ENCODE measurements at places on chromosomes 7 and 10.

- no peak for DNase-seq
Measured at GRCh38 chr7:178444-178843, 13.9 kb upstream of the FAM20C start.

DNA sequence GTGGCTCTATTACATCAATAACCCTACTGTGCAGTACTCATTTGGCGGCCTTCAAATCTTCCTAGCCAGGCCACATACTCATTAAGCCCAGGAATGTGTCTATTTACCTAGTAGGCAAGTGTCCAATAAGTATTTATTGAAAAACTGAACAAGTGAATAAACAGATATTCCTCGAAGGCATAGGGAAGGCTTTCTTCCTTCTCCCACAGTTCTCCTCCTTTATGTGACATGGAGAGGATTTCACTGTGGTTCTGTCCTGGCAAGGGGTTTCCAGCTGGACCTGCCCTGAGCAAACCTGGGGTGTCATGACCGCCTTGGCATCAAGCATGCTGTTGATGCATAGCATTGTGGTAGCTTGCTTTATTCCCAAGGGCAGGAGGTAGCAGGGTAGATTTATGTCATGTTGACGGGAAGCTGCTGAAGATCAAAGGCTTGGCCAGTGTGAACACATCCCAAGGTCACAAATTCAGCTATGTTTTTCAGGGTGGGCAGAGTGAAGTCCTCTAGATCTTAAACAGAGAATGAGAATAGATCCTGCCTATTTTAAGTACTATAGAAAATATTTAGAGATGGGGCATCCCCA lies 195.1 kb downstream of the INHBA start:
- DNase-seq: no peak

GRCh38 chr10:60212195-60212594 lies 177.5 kb downstream of the ANK3 start:
- DNase-seq: no peak

DNA sequence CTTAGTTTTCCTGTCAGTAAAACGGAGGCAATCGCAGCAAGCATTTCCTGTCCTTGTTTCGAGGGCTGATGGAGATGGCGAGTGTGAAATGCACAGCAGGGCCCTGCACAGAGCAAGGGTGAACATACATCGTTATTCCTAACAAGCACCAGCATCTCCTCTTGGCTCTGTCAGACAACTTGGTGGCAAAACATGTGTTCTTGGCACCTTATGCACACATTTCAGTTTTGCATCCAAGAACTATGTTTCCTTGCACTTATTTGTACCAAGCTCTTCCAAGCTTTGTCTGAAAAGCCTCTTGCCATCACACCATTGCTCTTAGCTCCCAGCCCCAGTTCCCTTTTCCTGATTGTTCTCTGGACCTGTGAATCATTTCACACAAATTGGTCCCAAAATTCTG lies 132.9 kb upstream of the GRB10 start:
- no peak for DNase-seq

GRCh38 chr7:107856806-107857540 lies 34.0 kb upstream of the DLD start:
- no peak for DNase-seq

GRCh38 chr10:124482236-124482800 lies 20.7 kb downstream of the LHPP start:
- DNase-seq: no peak
